Stimulated activated CD4-positive, alpha-beta T cell treated with anti-CD3 and anti-CD28 coated beads, TNF-alpha, amount 100 ng/mL, for 4 hours (primary cell): ENCODE measurements at places on chromosomes 7 and 10.

GRCh38 chr7:80278737-80279136, 144.1 kb downstream of the GNAI1 start:
- no peak for DNase-seq

DNA sequence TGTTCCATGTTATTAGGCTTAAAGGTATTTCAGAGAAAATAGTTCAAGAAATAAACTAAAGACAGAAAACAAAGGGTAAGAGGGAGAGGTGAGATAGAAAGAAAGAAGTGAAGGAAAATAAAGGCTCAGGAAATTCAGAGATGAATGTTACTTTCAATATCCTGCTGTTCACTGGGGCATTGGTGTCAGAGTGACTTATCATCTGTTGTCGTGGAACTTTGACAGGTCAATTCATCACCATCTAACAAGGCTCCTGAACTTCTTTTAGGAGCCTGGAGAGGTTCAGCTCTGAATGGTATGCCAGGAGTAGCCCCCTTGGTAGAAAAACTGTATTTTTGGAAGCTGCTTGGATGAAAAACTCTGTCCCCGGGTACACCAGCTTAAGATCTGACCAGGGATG, 100.1 kb downstream of the KLF6 start:
- DNase-seq = no peak

- no peak for DNase-seq
These were observed 10.6 kb upstream of the DNMBP start for GRCh38 chr10:100020142-100020885.

DNA sequence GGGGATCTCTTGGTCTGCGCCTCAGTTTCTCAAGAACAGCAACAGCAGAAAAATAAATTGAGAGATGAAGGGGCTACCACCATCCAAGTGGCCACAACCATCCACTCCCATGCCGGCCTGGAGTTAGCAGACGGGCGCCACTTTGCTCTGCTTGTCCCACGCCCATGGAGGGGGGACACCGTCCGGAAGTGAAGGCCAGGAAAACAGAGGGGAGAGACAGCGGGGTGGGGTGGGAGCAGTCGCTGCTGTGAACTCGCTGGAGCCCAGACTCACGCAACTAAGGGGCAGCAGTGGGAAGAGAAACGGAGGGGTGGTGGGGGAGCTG, 135.4 kb downstream of the KIF20B start:
- no peak for DNase-seq

DNA sequence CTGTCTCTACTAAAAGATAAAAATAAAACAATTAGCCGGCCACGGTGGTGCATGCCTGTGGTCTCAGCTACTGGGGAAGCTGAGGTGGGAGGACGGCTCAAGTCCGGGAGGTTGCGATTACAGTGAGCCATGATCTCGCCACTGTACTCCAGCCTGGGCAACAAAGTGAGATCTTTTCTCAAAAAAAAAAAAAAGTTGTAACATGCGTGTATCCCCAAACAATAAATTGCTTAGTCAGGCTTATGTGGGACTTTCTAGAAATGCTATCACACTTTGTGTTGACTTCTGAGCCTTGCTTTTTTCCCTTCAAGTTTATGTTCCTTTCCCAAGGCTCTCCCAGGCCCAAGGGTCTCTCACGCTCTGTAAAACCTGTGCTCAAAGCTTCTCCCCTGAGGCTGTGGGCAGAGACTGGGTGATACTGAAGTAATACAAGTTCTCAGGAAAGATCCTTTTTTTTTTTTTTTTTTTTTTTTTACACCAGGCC, 88.0 kb upstream of the TNS3 start:
- DNase-seq = no peak

GRCh38 chr7:106480161-106480579, 180.8 kb downstream of the CCDC71L start:
- DNase-seq = no peak

DNA sequence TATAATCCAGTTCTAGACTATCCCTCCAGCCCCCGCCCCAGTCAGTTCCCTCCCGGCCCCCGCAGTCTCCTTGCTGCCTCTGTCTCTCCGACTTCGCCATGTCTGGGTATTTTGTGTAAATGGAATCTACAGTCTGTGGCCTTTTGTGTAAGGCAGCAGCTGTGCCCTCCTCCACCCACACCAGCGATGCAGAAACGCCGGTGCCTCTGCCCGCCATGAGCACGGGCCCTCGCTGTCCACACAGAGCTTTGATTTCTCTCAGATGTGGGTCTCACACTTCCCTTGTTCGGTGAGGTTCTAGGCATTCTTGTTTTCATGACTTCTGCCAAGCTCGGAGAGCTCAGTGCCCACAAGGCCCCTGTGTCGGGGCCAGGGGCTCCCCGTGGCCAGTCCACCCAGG, 37.8 kb downstream of the NKX6-2 start:
- DNase-seq = no peak

DNA sequence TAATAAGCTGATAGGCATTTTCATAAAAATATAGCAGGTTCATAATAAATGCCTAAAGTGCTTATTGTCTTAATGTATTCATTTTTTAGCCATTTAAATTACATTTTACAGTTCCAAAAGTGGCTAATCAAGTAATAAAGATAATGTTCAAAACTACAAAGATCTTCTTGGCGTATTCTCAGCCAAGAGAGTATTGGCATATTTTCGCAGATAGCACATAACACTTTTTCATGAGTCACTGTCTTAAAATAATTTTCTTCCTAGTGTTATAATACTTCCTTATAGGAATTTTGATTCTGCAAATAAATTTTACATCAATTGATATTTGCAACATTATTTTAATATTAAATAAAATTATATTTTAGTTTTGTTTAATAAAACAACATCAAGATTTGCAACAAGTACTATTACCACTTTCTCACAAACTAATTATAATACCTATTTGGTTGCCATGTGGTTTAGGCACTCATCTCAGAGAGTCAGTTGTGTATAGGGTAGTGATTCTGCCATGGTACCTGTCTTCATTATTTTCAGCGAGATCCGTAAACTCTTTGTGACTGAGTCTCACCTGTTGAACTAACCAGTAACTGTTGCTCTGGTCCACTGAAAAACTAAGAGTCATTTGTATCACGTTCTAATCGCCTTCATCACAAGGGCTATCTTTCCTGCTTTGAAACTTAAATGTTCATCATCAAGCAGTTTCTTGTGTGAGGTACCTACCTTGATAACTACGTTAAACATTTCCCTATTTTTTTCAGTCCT, 152.5 kb upstream of the AKR1E2 start:
- no peak for DNase-seq

DNA sequence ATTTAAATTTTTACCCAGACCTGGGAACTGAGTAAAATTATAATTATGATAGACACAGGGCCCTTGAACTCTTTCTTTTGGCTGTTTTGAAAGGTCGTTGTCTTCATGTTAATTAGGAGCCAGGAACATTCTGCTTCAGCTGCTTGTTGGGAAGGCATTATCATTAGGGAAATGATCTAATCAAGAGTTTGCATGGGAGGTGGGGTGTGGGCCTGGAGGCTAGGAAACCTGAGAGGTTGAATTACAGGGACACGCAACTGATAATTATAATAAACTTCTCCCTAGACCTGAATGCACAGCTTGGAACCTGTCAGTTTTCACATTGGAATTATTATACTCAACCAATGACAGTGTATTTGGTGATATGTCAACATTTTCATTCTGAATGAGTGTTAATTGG, 237.7 kb downstream of the CACNB2 start:
- no peak for DNase-seq

DNA sequence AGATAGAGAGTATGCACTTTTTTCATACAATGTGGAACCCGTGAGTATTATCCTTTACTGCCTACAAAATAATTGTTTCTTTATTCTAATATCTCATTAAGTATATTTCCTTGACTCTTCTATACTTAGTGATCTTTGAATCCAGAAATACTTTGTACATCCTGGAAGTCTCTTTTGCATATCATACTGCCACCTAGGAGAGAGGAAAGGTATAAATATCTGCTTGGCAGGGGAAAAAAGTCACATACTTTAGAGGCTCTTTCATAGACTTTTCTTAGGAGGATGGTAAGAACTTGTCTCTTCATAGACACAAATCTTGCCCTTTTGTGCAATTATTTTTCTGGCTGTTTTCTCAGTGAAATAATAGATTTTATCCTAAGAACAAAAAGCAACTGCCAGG, 436.0 kb downstream of the PAXIP1 start:
- no peak for DNase-seq
